ENCODE measurements at places on chromosomes 5 and 9.

DNA sequence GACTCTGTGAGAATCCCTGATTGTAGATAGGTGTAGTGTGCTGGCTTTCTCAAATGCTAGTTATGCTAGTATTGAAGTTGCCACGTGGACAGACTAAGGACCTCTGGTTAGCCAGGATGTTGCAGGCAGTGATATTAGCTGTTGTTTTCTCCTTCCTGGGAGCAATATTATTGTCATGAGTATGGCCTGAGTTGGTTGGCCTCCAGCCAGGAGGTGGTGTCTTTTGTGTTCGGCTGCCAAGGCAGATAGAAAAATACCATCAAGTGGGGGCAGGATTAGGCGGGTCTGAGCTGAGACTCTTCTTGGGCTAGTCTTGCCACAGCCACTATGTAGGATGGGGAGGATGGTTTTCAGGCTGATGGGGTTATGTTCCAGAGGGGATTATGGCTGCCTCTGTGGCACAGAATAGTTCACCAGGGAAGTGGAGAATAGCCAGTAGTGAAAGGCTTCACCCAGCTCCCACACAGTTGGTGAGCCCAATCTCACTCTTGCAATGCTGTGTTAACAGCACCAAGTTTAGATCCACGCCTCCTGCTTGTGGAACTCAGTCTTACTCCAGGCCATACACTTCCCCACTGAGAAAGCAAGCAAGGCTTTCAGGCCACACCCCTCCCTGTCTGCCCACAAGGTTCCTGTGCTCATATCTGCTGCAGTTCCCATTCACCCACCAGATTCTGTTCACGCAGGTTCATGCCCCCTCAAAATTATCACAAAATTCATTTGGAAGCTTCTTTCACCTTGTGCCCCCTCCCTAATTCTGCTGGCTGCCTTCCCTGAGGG is 31.2 kb downstream of the GHR start:
- DNase-seq, result no peak

DNA sequence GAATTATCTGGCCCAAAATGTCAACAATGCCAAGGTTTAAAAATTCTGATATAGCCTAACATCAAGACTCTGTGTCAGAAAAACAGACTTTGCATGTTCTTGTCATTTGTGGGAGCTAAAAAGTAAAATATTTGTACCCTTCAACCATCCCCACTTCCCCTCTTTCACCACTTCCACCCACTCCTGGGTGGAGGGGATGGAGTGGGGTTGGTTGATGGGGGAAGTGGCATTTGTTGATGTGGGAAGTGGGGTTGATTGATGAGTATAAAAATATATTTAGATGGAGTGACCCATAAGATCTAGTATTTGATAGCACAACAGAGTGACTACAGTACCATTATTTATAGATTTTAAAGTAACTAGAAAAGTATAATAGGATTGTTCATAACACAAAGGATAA is 55.0 kb upstream of the C9orf72 start:
- DNase-seq, result no peak

- no peak for DNase-seq
Observed at GRCh38 chr9:133468777-133469421, 9.1 kb downstream of the CACFD1 start.

- no peak for DNase-seq
Observed at GRCh38 chr9:105074491-105074890, 146.5 kb upstream of the ABCA1 start.

DNA sequence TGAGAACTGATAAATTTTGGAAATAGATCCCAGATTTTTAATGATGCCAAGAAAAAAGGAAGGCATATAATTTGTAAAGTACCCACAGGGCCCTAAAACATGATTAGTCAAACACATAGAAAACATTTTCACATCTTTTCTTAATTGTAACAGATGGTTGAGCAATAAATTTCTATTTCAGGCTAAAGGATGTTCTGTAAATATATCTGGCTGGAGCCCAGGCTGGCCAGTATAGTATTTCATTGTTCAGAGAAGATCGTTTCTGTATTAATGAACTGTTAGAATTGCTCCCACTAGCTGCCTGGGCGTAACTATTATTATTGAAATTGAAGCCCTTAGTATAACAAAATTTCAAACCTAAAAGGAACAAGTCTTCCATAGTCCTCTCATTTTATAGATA is 105.3 kb upstream of the SMC2 start:
- no peak for DNase-seq

GRCh38 chr5:131595088-131596033 is 39.7 kb downstream of the RAPGEF6 start:
- DNase-seq, result no peak

DNA sequence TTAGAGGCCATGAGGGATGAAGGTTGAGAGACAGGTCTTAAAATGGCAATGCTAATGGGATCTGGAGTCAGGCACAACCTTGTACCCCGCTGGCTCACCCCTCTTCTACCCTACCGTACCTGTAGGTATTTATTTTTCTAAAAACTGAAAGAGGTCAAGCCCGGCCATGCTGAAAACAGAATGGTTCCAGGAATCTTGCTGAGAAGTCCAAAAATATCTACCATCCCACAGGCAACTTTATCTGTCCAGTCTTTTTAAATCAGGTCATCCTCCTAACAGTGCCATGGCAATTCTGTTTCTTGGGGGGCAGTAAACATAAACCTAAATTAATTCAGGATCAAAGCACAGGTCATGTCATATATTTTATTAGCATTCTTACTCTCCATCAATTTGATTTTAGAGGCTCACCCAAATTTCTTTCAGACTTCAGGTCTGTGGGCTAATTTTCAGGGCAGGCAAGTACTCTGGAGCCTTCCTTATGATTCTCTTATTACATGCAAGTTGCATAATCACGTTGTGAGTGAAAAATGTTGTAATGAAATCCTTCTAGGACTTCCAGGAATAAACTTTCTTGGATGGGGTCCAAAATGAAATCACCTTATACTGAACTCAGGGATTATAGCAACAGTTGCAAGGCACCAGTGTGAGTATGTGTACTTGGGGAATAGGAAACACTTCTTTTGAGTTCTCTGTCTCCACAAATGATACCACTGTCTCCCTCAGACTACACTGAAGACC is 102.7 kb upstream of the NREP start:
- DNase-seq, result peak; percentile 31

DNA sequence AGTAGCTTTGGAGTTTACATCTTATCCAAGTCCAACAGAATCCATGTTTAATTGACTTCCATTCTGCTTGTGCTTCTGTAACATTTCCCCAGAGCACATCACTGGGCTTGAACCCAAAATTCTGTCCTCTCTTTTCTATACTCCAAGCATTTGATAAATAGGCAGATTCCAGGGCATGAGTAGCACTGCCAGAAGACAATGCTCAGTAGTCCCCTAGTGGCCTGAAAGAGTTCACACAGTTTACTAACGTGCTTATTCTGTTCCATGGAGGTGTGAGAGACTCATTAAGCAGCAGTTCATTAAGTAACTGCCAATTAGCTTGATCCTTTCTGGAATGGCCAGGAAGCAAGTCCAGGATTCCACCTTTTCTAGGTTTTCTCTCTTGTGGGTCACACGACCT is 9.4 kb upstream of the GABRA6 start:
- no peak for DNase-seq

GRCh38 chr5:143155455-143155854 is 248.0 kb downstream of the NR3C1 start:
- DNase-seq, result no peak

DNA sequence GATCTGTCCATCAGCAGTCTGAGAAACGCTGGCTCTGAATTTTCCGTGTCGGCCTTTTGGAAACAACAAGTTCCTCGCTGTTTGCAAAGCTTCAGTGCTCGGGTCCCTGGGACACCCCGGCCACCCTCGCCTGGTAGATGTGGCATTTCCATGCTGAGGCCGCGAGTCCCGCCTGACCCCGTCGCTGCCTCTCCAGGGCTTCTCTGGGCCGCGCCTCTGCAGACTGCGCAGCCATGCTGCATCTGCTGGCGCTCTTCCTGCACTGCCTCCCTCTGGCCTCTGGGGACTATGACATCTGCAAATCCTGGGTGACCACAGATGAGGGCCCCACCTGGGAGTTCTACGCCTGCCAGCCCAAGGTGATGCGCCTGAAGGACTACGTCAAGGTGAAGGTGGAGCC is 4.7 kb downstream of the NTNG2 start:
- DNase-seq, result no peak

GRCh38 chr9:98373609-98374008 is 118.2 kb upstream of the TBC1D2 start:
- DNase-seq, result no peak

DNA sequence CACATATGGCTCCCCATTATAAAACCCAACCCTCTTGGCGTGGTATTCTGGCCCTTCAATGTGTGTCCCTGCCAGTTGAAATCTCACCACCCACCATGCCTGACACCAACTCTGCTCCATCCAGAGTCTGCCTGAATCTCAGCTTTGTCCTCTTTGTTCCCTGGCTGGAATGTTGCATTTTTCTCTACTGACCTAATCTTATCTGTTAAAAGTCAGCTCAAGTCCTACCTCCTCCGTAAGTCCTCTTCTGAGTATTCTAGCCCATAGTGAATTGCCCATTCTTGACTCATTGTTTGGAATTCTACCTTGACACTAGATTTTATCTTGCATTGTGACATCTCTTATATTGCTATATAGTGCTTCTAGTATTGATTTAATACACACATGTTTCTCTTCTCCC is 207.1 kb upstream of the VLDLR start:
- DNase-seq, result no peak

GRCh38 chr5:132291026-132291425 is 3.2 kb upstream of the SLC22A4 start:
- DNase-seq, result no peak

DNA sequence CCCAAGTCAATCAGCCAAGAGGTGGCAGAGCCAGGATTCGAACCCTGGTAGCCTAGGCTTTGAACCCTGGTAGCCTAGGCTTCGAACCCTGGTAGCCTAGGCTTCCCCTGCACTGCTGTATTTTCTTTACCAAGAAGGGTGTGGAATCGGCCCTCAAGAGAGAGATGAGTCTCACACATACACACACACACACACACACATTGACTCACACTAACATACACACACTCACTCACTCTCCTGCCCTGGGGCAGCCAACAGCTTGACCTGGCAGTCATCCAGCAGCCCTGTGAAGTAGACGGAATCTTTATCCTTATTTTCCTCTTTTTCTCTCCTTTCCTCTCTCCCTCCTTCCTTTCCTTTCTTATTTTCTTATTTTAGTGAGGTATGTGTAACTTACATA is 55.4 kb upstream of the RPL26L1 start:
- peak; percentile 70 for DNase-seq

DNA sequence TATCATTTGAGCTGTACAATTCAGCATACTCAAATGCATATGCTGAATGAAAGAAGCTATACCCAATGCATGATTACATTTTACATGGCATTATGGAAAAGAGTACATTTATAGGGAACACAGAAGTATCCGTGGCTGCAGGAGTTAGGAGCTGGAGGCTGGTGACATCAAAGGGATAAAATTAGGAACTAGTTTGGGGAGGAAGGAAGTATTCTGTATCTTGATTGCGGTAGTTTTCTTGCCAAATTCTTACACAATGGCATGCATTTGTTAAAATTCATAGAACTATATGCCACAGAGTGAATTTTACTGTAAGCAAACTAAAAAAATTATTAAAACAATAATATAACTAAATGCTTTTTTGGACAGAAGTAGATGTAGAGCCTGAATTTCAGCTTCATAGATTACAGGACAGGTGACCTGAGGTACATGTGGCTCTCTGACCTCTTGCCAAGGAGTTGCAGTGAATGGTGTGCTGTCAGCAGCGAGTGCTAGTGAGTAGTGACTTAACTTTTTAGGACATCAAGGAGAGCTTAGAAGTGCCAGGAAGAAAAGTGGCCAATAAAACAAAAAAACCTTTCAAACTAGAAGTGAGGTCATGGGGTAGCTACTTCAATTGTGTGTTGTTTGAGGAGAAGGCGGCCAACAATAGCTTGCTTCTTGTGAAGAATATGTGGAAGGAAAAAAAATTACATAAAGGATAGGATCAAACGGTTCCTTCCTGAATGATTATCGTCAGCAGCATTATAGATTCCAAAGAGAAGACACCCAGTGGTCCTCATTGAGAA is 514.9 kb upstream of the CLINT1 start:
- DNase-seq, result no peak

GRCh38 chr5:152631221-152631620 is 226.1 kb upstream of the NMUR2 start:
- no peak for DNase-seq

GRCh38 chr9:111301195-111301594 is 28.8 kb downstream of the OR2K2 start:
- no peak for DNase-seq

DNA sequence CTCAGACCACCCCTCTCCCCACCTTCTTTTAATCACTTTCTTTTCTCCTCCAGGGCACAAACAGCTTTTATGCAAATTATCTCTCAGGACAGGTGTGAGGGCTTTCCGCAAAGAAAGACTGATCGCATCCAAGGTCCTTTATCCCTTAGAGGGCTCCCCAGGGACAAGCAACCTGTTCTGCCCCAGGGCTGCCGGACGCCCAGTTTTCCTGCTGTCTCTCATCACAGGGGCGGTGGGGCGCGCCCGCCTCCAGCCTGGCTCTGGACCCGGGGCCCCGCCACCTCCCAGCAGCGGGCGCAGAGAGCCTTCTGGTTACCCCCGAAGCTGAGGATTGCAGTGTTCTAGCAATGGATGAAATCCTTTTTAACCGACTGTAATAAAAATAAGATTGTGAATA is 266.1 kb downstream of the CWC27 start:
- peak; percentile 62 for DNase-seq

- no peak for DNase-seq
Observed at GRCh38 chr5:143738417-143739401, 73.3 kb upstream of the HMHB1 start.

DNA sequence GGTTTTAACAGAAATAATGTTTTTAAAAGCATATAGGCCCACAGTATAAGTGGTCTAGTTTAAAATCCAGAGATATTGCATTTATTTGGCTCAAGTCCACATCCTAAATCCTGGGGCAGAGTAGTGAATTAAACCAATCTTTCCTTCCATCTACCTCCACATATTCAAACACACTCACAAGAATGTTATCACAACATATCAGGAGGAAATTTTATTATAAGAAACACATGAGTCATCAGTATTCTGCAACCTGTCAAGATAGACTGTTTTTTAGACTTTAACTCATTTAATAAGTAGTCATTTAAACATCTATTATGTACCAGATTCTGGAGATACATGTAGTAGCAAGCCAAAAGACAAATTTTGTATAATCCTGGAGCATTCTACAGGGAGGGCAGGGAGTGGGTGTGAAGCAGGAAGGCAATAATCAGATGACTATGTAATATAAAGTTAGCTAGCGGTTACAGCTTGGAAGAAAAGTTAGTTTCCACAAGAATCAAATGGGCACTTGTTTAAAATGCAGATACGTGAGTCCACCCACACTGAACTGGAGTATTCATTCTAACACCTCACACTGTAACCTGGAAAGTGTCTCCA is 187.3 kb upstream of the PIK3R1 start:
- no peak for DNase-seq

Measured in SJCRH30 (cell line).